Nephron progenitor cell (in vitro differentiated cells): ENCODE measurements at places on chromosomes 11 and 22.
A peak's percentile ranks its signal among the peaks of the same experiment; 100 is the strongest.

- DNase-seq = peak; percentile 35
These were observed 101.2 kb downstream of the NAT10 start for GRCh38 chr11:34206407-34207300.

- DNase-seq = no peak
These were observed 107.6 kb downstream of the CSNK2A3 start for GRCh38 chr11:11245453-11245852.

GRCh38 chr22:49887702-49888101, 30.5 kb downstream of the ALG12 start:
- DNase-seq = no peak

- peak; percentile 76 for DNase-seq
These were observed 616 bp downstream of the BTBD10 start for GRCh38 chr11:13462311-13462900.

GRCh38 chr11:18844753-18845367, 53.3 kb upstream of the PTPN5 start:
- no peak for DNase-seq

DNA sequence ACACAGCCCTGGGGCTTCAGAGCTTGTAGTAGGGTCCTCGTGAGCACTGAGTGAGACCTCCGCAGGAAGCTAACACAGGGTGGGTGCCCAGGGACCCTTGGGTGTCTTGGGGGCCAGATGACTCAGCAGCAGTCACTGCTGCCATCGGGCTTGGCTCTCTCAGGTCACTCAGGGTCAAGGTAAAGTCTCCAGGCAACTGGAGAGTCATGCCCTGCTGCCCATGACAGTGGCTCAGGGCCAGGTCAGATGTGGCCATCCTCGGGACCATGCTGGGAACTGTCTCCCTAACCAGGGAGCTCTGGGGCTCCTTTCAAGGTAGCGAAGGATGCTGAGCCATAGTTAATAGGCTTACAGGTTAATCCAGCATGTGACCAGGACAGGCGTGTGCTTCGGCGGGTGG, 44.4 kb upstream of the SLC22A12 start:
- no peak for DNase-seq

DNA sequence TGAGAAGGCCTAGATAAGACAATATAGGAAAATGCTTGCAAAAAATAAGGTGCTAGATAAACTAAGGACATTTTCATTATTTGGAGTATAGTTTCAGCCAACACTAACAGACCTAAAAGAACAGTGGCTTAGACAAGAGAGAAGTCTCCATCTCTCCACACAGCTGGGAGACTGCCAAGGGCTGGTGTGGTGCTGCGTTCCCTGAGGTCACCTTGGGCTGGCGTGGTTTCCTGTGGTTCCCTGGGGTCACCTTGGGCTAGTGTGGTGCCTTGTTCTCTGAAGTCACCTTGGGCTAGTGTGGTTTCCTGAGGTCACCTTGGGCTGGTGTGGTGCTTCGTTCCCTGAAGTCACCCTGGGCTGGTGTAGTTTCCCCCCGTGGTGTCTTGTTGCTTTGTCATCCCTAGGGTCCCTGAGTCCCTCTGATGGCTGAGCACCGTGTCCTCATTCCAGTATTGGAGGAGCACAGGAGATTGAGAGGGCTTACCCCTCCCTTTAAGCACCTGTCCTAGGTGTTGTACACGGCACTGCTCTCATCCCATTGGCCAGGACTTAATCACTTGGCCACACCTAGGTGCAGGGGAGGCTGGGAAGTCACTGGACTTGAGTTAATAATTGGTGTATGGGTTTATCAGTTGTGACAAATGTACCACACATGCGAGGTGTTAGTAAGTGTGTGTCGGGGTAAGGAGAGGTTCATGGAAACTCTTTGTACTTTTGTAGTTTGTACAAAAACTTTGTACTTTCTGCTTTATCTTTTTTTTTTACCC, 14.9 kb downstream of the SAMM50 start:
- no peak for DNase-seq

DNA sequence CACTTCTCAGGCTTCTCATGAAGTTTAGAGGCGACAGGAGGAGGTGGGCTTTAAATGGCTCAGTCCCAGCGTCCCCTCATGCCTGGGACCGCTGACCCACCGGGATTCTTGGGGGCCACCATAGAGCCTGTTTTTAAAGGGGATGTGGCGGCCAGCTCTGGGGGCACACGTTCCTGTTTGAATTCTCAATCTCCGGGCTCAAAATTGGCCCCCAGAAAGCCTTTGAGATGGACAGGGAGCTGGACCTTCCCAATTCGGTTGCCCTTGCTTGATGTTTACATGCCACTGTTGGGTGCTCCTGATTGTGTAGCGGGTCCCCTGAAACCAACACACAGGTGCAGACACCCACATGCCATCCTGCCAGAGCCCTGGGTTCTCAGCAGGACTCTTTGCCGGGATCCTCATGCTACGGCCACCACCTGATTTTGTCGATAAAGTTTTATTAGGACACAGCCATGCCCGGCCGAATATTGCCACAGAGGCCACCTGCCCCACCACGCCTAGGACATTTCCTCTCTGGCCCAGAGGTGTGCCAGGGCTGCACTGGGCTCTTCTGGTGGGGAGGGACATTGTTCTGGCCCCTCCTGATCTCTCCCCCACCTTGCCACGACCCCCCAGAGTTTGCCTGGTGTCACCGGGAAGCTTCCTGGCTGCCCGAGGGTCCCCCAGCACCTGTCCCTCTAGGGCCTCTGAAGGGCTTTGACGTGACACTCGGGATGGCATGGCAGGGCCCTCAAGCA, 71.6 kb downstream of the KCNQ1 start:
- no peak for DNase-seq

DNA sequence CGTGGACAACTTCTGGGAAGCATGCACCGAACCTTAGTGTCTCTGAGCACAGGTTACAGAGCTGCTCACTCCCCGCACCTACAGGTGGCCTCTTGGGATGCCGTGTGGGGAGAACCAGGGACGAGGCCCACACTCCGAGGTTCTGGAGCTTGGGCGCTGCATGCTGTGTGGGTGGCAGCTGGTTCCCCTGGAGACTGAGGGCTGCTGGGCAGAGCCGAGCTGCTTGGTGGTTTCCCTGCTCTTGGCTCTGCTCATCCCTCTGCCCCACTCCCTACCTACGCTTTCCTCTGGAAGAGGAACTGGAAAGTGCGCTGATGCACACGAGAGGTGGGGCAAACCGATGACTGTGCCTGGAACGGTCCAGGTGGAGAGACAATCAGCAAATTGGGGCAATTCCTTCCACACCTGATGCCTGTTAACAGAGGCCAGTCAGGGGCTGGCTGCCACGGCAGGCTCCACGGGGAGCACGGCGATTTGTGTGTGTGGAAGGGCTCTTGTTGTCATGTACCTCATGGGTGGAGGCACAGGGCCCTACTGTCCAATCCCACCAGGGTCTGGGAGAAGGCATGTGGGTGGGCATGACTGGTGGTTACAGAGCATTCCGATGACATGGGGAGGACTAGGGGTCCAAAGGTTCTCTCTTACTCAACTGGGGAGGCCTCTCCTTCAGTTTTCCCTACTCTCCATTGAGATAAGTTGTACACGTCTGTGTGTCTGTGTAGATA, 60.9 kb downstream of the ST14 start:
- no peak for DNase-seq

GRCh38 chr22:43015677-43016042, 711 bp upstream of the PACSIN2 start:
- DNase-seq = no peak

GRCh38 chr22:35587447-35587870, 29.7 kb downstream of the MB start:
- no peak for DNase-seq

DNA sequence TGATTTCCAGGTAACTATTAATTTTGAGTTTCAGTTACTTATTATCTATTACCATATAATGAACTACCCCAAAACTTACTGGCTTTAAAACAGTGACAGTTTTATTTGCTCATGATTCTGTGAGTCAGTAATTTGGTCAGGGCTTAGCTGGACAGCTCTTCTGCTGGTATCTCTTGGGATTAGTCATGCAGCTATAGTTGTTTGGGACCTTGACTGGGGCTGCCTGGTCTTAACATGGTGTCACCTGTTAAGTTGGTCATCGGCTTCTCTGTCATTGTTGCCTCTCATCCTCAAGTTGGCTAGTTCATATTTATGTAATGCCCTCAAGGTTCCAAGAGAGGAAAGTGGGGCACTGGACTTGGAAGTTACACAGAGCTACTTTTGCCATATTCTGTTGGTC, 177.5 kb downstream of the TMEM135 start:
- no peak for DNase-seq

DNA sequence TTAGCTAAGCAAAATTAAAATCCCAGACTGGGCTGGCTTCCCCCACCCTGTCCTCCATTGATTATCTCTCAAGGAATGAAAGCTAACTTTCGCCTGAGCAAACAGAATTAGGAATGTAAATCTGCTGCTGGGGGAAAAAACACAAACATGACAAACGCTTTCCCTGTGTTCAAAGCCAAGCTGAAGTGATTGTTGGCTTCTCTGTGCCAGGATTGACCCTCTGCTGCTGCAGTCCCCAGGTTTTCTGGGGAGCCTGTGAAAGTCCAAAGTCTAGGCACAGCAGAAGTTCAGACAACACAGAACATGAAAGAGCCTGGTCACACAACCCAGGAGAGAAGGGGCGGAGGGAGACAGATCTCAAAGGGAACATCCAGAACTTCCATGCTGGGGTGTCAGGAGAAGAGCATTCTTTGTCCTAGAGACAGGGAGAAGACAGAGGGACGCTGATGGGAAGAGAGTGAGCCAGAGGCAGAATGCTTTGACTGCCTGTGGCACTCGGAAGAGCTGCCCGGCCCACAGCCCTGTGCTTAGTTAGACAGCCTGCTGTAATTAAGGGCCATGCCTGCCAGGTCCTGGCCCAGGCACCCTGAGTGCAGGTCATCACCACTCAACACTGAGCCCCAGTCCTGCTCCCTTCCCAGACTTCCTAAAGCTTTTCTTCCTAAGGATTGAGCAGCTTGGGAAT, 6.9 kb downstream of the PATZ1 start:
- no peak for DNase-seq

GRCh38 chr22:49107561-49107960, 720.1 kb downstream of the BRD1 start:
- no peak for DNase-seq

DNA sequence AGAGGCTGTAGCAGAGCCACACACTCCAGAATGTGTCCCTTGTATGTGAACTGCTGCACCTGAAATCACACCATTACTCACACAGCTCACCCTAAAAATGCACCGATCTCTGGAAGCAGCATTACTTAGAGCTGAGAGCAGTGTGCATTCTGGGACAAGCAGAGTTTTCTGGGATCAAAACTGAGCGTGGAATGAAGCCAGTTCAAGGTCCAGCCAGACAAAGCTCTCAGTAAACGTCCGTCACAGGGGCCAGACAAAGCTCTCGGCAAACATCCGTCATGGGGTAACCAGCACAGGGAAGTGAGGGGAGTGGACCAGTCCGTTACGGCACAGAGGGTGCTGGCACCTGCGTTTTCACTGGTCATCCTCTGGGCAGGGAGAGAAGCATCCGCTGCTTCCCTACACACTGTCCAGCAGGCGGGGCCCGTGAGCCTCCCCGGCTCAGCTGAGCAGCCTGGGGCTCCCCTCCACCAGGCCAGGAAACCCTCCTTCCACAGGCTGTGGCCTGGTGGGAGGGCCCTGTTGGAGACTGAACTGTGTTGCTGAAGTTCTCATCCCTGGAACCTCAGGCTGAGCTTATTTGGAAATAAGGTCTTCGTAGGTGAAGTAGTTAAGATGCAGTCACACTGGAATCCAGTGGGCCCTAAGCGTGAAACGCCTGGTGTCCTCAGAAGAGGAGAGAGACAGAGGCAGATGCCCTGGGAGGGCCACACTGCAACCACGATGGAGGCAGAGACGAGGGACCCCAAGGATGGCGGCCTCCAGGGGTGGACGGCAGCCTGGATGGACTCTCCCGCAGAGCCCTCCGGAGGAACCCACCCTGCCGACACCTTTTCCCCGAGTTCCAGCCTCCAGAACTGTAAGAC, 883.9 kb downstream of the BRD1 start:
- peak; percentile 55 for DNase-seq

GRCh38 chr11:15602785-15603567, 488.3 kb downstream of the INSC start:
- no peak for DNase-seq

DNA sequence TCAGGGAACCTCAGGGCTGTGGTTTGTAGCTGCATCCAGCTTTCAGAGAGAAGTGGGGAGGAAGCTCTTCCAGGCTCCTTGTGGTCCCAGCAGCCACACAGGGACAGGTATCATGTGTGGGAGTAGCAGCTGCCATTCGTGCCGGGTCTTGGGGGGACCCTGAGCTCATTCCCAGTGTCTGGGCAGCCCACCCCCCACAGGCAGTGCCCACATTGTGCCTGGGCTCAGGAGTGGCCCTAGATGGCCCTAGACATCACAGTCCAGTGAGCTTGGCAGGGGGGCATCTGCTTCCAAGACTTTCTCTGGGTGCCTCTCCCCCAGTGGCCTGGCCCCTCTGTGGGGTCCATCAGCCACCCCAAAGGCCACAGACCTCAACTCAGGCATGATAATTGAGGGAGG, 619.7 kb downstream of the BRD1 start:
- DNase-seq = no peak

- no peak for DNase-seq
These were observed 41.0 kb upstream of the TH start for GRCh38 chr11:2212411-2213251.

DNA sequence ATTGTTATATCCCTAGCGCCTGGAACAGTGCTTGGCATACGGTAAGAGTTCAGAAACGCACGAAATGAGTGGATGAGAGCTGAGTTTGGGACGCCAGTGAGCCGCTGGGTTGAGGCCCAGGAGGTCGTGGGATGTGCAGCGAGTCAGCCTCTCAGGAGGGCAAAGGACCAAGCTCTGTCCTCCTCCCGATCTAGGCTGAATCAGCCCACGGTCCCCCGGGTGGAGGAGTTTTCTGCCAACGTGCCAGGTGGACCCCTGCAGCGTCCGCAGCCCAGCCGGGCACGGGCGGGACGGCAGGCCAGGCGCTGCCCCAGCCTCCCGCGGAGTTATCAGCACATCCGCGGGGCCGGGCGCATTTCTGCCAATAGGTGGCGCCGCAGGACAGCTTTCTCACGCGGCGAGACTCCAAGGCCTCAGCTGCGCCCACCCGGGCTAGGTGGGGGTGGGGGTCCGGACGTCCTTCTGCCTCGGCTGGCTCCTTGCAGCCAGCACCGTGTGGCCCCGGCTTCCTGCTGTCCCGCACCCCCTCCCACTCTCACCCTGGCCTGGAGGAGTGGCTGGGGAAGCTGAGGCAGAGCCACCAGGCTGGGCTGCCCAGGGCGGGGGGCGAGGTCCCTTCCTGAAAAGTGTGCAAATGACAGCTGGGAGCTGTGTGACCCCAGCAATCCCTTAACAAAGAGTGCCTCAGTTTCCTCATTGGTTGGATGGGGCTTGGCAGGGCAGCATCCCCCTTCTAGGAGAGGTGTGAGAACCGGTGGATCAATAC, 2.2 kb upstream of the RPS19BP1 start:
- DNase-seq = peak; percentile 99

DNA sequence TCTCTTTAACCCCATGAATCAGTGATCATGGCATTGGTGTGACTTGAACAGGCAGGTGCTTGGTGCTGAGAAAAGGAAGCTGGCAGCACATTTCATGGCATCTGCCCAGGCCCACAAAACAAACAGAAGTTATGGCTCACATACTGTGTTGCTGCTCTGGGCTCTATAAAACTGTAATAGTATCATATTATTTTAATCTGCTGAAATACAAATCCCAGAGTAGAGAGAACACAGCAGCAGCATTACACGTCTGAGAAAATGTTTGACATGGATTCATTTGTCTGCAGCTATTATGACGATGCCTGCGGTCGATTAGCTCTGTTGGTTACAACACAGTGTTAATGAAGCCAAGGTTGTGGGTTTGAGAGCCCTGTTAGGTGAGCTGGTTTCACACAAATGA, 80.8 kb downstream of the ALX4 start:
- no peak for DNase-seq

- DNase-seq = no peak
These were observed 640.2 kb upstream of the KIRREL3 start for GRCh38 chr11:127640561-127641451.
